ENCODE measurements at places on chromosomes 1 and 21. TPM values are rescaled to one million over a fixed set of nuclear protein-coding genes. Genes with fewer than 3 reads are reported as not detected.
A peak's percentile ranks its signal among the peaks of the same experiment; 100 is the strongest.

CLCNKB gene
- not detected for total RNA-seq

FNDC10 gene
- 24.9 TPM for total RNA-seq

CFHR4 gene
- not detected for total RNA-seq

TCEA3 gene
- 93.1 TPM for total RNA-seq

DTL gene
- total RNA-seq, result 0.89 TPM

HSD3B2 gene
- total RNA-seq, result not detected

KRTAP21-3 gene
- total RNA-seq, result not detected

DNA sequence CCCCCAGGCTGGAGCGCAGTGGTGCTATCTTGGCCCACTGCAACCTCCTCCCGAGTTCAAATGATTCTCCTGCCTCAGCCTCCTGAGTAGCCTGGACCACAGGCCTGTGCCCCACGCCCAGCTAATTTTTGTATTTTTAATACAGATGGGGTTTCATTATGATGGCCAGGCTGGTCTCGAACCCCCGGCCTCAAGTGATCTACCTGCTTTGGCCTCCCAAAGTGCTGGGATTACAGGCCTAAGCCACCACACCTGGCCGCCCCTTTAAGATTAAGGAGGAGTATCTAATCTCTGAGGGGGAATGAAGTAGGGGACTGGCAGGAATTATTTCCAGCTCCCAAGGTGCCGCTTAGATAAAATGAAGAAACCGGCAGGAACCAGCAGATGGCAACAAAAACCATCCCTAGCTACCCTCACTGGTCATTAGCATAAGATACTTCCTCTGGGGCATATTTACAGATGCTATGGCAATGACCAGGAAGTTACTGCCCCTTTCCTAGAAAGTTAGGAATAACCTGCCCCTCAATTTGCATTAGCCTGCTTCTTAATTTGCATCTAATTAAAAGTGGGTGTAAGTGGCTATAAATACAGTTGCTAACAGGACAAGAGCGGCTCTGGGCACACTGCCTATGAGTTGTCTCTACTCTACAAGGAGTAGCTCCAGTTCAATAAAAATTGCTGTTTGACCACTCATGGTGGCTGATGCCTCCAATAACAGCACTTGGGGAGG lies 7.1 kb upstream of the NSUN4 start:
- H3K4me1 ChIP-seq, result no peaks in the 10 kb centered on the region
- H3K4me3 ChIP-seq, result no peak overlapping the region
- no peaks in the 10 kb centered on the region for H3K36me3 ChIP-seq
- H3K27me3 ChIP-seq, result no peaks in the 10 kb centered on the region

DNA sequence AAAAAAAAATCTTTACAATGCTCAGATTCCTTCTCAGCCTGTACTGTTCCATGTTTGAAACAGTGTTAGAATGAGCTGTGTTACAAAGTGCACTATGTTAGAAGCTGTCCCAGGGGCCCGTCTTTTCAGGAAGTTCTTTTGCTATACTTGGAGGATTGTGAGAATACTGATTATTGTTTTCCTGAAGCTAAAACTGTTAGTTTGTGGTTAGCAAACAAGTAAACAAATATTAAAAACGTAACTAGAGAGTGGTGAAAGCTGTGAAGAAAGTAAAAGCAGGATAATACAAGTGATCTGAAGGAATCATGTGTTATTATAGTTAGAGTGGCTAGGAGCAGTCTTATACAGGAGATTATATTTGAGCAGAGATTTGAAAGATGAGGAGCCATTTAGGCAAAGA lies 35.6 kb downstream of the CAMSAP2 start:
- DNase-seq, result no peak
- H3K27me3 ChIP-seq, result no peaks in the 10 kb centered on the region
- peaks cover 15% of the 10 kb centered on the region for H3K4me1 ChIP-seq
- peaks cover 8% of the 10 kb centered on the region for H3K36me3 ChIP-seq

GRCh38 chr1:72064196-72065075 lies 217.9 kb downstream of the NEGR1 start:
- no peaks in the 10 kb centered on the region for H3K27me3 ChIP-seq
- no peak for DNase-seq
- no peaks in the 10 kb centered on the region for H3K36me3 ChIP-seq

- H3K36me3 ChIP-seq, result peaks cover 8% of the 10 kb centered on the region
- H3K4me3 ChIP-seq, result no peak overlapping the region
- peak overlapping the region; percentile 87 for H3K27ac ChIP-seq
- no peaks in the 10 kb centered on the region for H3K27me3 ChIP-seq
Measured at GRCh38 chr1:203692565-203693470, 66.2 kb downstream of the ATP2B4 start.

- H3K4me1 ChIP-seq, result peaks cover 12% of the 10 kb centered on the region
- no peaks in the 10 kb centered on the region for H3K36me3 ChIP-seq
- peaks cover 13% of the 10 kb centered on the region for H3K27me3 ChIP-seq
- no peak overlapping the region for H3K27ac ChIP-seq
Measured at GRCh38 chr1:30604801-30605440, 118.5 kb downstream of the MATN1 start.

DNA sequence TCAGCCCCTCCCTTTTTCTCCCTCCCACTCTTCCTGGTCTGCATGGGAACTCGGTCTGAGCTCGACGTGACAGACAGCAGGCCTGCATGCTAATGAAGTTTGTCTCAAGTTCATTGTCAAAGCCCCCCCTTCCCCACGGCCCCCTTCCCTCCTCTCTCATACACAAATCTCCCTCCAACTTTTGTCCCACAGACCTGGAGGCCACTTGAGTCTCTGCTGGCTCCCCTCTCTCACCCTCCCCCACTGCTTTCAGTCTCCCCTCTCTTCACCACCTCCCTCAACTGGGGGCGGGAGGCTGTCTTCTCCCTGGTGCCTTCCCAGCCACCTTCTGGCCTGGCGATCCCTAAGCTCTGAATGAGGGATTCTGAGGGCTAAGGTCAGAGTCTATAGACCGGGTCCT lies 61.3 kb downstream of the RHBG start:
- H3K36me3 ChIP-seq, result no peaks in the 10 kb centered on the region
- H3K4me1 ChIP-seq, result peaks cover 4% of the 10 kb centered on the region
- H3K27ac ChIP-seq, result no peak overlapping the region
- no peak for DNase-seq
- no peak overlapping the region for H3K4me3 ChIP-seq

DNA sequence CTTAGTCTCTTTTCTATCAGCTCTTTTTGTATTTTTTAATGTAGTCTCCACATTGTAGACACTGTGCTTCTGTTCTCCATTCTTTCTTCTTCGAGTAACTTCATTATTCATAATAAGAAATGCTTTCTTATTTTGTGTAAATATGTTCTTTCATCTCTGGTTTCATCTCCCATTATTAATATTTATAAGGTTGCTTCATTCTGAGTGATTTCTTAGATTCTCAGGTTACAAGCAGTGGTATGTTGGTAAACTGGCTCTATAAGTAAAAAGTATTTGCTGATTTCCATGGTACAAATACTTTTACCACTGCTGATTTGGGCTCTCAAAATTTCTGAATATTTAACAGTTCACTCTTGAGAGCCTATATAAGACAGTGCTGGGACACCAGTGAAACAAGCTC lies 81.3 kb downstream of the CDC14A start:
- no peak for DNase-seq
- no peaks in the 10 kb centered on the region for H3K4me1 ChIP-seq
- H3K27ac ChIP-seq, result no peak overlapping the region
- H3K27me3 ChIP-seq, result no peaks in the 10 kb centered on the region
- H3K4me3 ChIP-seq, result no peak overlapping the region

DNA sequence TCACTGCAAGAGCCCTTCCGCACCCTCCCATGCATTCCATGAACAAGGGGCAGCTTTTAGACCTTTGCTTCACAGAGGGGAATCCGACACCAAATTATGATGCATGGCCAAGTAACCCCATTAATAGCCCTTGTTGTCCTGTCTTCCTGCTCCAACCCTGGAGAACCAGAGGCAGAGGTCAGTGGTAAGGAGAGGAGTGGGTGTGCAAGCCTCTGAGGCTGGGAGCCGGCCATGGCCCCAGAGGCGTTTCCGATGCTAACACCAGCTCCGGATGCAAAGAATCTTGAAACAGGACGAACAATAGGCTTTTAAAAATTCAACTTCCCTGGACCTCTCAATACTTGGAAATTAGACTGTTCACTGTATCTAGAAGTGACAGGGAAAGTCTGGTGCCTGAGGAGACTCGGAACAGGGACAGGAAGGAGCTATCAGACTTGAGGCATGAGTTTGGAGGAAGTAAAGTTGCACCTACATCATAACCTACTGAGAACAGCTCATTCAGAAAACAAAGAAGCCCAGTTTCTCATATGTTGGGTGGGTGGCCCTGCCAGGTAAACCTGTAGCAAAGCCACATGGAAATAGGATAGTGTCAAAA lies 101.2 kb upstream of the ERG start:
- H3K4me3 ChIP-seq, result no peak overlapping the region
- DNase-seq, result no peak

DNA sequence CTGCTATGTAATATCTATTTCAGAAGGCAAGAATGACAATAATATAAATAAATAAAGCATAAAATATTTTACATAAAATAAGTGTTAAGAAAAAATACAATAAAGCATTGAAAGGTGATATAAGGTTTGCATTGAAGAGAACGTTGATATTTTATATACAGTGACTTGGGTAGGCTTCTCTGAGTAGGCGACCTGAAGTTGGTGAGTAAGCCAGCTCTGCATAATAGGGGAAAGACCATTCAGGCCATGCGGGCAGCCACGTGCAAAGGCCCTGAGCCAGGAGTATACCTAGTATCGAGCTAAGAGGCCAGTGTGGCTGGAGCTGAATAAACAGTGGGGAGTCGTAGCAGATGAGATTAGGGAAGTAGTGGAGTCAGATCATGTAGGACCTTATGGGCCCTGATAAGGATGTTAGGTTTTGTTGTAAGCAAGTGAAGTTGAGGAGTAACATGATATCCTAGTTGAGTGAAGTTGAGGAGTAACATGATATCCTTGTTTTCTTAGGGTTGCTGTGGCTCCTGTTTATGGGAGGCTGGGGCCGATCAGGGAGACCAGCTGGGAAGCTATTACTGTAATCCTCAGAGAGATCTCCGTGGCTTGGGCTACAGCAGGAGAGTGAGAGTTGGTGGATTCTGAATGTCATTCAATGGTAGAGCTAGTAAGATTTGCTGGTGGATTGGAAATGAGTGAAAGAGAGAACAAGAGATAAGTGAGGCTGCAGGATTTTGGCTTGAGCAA lies 22.0 kb downstream of the KCNK1 start:
- no peak overlapping the region for H3K27ac ChIP-seq
- no peaks in the 10 kb centered on the region for H3K36me3 ChIP-seq
- no peaks in the 10 kb centered on the region for H3K4me1 ChIP-seq
- no peak for DNase-seq
- H3K4me3 ChIP-seq, result no peak overlapping the region
- H3K27me3 ChIP-seq, result no peaks in the 10 kb centered on the region

GRCh38 chr1:35561297-35561971 lies 3.8 kb downstream of the NCDN start:
- H3K4me3 ChIP-seq, result peak overlapping the region; percentile 22
- peaks cover 49% of the 10 kb centered on the region for H3K4me1 ChIP-seq
- H3K27me3 ChIP-seq, result no peaks in the 10 kb centered on the region
- H3K27ac ChIP-seq, result no peak overlapping the region
- no peak for DNase-seq

DNA sequence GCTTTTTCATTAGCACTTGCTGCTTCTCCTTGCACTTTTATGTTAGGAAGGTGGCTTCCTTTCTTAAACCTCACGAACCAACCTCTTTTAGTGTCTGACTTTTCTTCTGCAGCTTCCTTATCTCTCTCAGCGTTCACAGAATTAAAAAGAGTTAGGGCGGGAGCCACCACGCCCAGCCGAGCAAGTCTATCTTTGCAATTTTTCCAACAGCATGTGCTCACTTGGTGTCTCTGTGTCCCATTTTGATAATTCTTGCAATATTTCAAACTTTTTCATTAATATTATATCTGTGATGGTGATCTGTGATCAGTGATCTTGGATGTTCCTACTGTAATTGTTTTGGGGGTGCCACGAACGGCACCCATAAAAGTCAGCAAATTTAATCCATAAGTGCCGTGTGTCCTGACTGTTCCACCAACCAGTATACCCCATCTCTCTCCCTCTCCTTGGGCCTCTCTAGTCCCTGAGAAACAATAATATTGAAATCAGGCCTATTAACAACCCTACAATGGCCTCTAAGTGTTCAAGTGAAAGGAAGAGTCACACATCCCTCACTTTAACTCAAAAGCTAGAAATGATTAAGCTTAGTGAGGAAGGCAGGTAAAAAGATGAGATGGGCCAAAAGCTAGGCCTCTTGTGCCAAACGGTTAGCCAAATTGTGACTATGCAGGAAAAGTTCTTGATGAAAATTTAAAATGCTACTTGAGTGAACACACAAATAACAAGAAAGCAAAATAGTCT lies 15.9 kb upstream of the ITPKB start:
- H3K4me1 ChIP-seq, result no peaks in the 10 kb centered on the region
- no peaks in the 10 kb centered on the region for H3K36me3 ChIP-seq
- H3K27me3 ChIP-seq, result no peaks in the 10 kb centered on the region

DNA sequence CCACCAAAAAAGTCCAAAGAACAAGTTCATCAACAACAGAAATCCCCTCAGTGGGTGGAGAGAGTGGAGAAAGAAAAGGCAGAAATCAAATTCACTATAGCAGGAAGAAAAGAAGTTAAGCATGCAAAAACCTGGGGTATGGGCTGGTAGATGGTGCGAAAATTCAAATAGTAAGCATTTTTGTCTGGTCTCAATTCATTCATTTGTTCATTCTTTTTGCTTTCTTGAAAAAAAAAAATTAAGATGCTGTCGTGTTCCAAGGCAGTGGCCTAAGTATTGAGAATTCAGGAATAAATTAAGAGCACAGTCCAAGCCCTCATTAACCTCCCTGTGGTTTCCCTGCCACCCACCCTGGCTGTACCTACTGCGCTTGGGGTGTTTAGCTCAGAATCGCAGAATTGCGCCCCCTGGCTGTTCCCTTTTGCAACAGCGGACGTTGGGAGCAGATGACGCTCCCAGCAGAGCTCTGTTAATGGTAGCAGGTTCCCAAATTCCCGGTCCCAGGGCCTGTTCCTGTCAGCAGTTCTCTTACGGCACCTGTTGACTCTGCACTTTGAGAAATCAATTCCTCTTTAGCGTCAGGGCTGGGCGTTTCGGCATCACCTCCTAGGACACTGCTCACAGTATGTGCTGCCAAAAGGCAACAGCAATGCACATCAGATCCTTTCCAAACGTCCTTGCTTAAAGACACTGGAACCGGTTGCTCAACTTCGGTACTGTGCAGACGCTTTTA lies 34.0 kb upstream of the SSX2IP start:
- DNase-seq, result no peak
- no peaks in the 10 kb centered on the region for H3K27me3 ChIP-seq
- H3K36me3 ChIP-seq, result no peaks in the 10 kb centered on the region
- H3K27ac ChIP-seq, result no peak overlapping the region
- H3K4me3 ChIP-seq, result no peak overlapping the region

- no peak overlapping the region for H3K27ac ChIP-seq
- H3K27me3 ChIP-seq, result no peaks in the 10 kb centered on the region
- no peak overlapping the region for H3K4me3 ChIP-seq
- DNase-seq, result no peak
- H3K36me3 ChIP-seq, result peaks cover 10% of the 10 kb centered on the region
- peaks cover 21% of the 10 kb centered on the region for H3K4me1 ChIP-seq
Measured at GRCh38 chr1:155316922-155317321, 3.8 kb upstream of the RUSC1 start.

- no peaks in the 10 kb centered on the region for H3K36me3 ChIP-seq
- H3K4me3 ChIP-seq, result no peak overlapping the region
- no peak for DNase-seq
- no peak overlapping the region for H3K27ac ChIP-seq
Measured at GRCh38 chr21:40819071-40819900, 27.7 kb downstream of the DSCAM start.

All from suprapubic skin (tissue), 4 donors.